RPMI8226 (cell line): ENCODE measurements at places on chromosomes 2 and 18.

GRCh38 chr18:75168619-75169018, 40.3 kb downstream of the PTGR3 start:
- no peak for DNase-seq

DNA sequence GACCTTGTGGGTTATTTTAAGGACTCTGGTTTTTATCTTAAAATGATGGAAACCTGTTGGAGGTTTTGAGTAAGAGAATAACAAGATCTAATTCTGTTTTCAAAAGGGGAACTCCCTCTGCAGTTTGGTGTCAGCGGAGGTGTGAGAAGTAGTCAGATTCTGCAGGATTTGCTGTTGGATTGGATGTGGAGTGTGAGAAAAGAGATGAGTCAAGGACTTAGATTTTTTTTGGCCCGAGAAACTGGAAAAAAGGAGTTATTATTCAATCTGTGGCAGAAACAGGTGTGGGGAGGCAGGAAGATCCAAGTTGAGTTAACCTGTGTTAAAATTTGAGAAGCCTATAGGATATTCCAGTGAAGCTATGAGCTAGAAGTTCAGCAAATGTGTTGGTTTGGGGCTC, 337.2 kb upstream of the FANCL start:
- no peak for DNase-seq

GRCh38 chr18:69897397-69898108, 50.1 kb downstream of the CD226 start:
- DNase-seq: no peak

DNA sequence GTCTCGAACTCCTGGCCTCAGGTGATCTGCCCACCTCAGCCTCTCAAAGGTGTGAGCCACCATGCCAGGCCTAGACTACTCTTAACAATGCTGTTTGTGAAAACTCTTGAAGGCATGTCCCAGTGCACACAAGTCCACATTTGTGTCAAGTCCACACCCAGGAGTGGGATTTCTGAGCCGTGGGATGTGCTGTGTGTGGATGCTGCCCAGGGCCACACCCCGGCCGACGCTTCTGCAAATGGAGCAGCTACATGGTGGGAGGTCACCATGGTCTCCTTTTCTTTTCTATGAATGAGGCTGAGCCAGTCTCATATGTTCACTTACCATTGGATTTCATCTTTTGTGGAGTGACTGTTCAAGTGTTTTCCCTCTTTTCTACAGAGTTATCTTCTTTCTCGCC, 15.8 kb downstream of the SNED1 start:
- DNase-seq: no peak

GRCh38 chr18:2971741-2972552, 41.0 kb downstream of the LPIN2 start:
- DNase-seq: no peak
